ENCODE measurements at places on chromosomes 4 and X. TPM values are rescaled to one million over a fixed set of nuclear protein-coding genes. Genes with fewer than 3 reads are reported as not detected.

Gene KDR
- 5.7 TPM for total RNA-seq

Gene SMIM43
- not detected for total RNA-seq

Gene CT45A5
- not detected for total RNA-seq

Gene NMU
- not detected for total RNA-seq

Gene NHSL2
- total RNA-seq = 1.4 TPM

Gene CXCL11
- 0.14 TPM for total RNA-seq

Gene SPON2
- 1,063 TPM for total RNA-seq

Gene ADAM29
- not detected for total RNA-seq

All from placental pericyte (primary cell).